ENCODE measurements at places on chromosomes 6 and 20.
A peak's percentile ranks its signal among the peaks of the same experiment; 100 is the strongest.

DNA sequence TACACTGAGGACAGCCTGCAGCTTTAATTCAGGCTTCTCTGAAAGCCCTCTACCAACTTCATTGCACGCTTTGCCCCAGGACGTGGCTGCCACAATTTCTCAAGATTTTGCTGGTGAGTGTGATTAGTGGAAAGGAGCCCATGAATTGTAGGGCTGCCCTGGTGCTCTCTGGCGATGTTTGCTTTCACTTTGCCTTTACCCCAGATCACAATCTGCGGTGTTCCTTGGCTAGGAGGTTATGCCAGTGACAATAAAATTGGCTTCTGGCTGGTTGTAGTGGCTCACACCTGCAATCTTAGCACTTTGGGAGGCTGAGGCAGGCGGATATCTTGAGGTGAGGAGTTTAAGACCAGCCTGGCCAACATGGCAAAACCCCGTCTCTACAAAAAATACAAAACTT, 139.3 kb downstream of the FOXC1 start:
- no peak for DNase-seq

GRCh38 chr20:57400821-57401564, 9.8 kb downstream of the RBM38 start:
- DNase-seq: no peak

- peak; percentile 21 for DNase-seq
These were observed 10.2 kb downstream of the RPRD1B start for GRCh38 chr20:38043512-38044300.

DNA sequence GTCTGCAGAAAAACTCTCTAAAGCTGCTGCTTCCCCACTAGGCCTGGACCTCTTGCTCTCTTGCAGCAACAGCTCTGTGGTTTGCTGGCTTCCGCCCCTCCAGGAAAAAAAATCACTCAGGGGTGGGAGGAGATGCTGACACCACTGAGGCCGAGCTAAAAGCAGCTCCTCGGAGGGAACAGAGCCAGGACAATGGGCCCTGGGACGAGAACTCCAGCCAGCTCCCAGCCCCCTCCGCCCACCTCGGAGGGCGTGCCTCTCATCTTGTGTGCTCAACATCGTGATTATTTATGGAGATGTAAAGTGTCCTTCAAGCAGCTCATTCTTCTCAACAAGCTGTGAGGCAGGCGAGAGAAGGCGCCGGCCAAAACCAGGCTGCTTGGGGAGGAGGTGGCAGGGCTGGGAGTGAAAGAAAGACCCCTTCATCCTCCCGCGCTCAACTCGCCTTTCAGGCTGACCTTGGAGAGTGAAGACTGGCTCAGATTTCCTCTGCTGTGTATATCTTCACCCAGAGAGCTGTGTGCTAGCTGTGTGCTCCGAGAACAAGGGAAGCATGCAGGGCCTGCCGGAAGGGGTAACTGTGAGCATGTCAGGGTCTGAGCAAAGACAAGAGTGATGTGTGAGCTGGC, 53.5 kb upstream of the LRFN2 start:
- no peak for DNase-seq

DNA sequence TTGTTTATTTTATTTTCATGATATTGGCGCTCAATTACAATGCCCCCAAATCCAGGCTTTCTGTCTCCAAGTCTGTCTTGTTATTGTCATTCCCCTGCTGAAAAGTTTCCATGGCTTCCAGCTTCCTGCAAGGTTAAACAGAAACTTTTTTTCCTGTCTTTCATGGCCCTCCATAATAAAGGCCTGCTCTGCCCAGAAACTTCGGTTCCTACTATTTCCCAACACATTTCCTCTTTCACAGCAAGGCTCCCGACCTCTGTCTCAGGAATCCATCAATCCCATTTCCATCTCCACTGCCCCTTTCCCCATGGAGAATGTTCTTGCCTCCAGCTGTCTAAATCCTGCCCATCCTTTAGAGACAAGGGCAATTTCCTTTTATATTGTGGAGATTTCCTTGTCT, 365.2 kb upstream of the JARID2 start:
- no peak for DNase-seq

DNA sequence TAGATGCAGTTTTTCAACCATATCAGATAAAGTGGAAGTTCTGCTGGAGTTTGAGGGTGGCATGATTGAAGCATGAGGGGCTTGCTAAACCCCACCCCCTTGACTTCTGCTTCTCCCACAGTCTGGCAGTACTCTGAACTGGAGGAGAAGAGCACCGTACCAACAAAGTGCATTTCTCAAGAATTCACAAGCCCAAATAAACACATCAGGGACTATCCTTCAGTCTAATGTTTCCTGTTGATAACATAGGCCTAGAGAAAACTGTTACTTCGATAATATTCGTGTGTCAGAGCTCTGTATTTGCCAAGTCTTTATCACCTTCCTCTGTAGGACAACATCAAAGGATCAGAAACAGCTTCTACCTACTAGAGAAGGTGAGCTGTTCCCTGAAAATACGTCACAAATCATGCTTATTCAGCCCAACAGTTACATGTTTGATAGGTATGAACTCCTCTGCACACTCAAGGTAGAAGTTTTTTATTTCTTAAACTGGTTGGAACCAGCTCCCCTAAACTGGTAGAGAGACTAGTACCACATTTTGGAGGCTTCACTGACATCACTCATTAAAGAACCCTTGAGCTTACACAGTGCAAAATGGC, 153.2 kb upstream of the PRND start:
- DNase-seq: no peak

DNA sequence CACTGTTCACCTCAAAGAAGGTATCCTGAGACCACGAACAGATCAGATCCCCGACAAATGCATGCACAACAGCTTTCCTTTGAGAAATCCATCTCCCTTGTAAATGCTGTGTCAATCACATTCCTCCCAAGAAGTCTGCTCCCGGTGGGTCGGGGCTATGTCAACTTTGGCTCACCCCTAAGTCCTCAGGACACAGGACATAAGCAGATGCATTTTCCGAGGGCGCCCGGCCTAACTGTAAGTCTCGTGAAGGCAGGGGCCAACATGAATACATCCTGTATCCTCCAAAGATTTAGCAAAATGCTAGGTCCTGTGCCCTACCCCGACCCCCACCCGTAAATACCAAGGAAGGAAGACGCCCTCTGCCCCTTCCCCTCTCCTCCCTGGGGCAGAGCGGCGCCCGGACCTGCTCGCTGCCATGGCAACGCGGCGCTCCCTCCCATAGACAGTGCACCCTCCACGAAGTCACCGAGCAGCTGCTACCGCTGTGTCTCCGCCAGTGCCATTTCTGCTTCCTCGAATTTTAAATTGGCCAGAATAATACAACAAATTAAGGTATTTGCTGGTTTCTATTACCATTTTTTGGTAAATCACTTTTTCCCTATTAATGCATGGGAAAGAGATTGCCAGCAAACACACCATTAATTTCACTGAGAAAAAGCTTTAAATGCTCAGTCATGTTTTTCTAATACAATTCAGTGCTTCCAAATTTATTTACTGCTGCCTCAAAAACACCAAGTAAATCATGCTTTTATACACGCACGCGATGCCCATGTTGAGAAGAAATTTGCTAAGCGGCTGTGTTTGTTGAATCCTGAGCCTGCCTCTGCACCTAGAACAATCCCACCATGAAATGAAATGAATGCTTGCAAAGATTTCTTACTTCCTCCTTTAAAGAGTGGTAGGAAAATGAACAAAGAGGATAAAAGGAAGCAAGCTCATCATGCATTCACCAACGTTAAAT, 100.6 kb downstream of the PCSK2 start:
- DNase-seq: no peak

GRCh38 chr6:112241820-112242429, 12.4 kb downstream of the LAMA4 start:
- DNase-seq: no peak

- no peak for DNase-seq
These were observed 57.0 kb upstream of the STX16 start for GRCh38 chr20:58593880-58594638.

DNA sequence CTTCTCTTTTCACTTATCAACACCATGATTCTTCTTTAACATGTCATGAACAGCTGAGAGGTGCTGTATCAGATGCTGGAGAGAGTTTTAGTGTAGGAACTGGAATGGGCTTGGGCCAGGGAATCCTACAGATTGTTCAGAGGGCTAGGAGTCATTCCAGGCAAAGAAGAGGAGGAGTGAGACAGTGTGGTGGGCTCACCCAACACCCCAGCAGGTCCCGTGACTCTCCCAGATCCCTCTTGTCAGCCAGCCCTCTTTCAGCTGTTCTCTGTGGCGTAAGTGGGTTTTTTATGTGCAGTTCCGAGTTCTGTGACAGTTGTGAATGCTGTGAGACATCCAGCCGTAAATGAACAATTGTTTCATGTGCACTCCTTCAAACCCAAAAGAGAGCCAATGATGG, 31.4 kb upstream of the CEP162 start:
- DNase-seq: no peak

- DNase-seq: no peak
These were observed 16.4 kb downstream of the GMDS start for GRCh38 chr6:2229039-2229438.
